ENCODE measurements at places on chromosomes 5 and 9.

DNA sequence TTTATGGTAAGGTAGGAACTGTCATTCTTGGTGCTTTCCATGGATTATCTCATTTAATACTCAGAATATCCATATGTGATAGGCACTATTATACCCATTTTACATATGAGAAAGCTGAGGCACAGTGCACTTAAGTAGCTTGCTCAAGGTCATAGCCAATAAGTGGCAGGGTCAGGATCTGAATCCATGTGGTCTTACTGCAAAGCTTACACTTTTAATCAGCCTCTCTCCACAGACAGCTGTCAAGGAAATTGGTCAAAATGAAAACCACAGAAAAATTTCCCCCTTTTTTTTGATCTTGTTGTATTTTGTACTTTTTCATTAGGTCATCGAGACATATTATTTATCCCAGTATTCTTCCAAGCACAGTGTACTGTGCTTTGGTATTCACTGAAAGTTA is 78.5 kb downstream of the ERCC6L2 start:
- no peak for DNase-seq

GRCh38 chr9:78654324-78654723 is 357.4 kb downstream of the PSAT1 start:
- DNase-seq: no peak

DNA sequence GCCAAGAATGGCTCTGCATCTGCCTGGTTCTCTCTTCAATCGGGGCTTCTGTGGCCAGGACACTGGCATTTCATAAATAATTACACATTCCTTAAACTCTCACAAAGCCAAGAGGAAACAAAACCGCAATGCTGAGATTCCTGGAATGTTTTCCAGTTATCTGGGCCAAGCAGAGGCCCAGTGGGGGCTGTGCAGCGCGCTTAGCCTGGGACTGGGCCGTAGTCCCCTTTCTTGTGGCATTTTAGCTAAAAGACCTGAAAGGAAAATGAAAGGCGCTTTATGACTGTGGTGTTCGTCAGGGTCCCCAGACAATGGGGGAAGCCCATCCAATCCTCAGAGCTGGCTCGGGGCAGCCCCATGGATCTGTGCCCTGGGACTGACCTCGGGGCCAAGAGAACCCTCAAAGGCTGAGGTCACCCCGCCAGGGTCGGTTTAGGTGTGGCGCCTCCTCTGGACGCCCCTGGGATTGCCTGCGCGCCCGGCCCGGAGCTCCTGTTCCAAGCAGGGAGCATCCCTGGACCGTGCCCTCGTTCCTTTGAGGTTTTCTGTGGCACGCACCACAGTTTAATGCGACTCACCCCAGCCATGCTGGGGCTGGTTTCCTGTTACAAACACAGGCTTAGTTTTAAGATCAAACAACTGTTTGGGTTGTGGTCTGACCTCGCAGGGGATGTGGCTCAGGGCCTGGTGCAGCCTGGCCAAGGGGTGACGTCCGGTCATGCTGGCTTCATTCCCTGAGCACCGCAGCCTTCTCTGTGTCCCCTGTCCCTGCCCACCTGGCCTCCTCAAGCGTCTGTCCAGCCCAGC is 51.5 kb upstream of the NKD2 start:
- DNase-seq: peak; percentile 23

DNA sequence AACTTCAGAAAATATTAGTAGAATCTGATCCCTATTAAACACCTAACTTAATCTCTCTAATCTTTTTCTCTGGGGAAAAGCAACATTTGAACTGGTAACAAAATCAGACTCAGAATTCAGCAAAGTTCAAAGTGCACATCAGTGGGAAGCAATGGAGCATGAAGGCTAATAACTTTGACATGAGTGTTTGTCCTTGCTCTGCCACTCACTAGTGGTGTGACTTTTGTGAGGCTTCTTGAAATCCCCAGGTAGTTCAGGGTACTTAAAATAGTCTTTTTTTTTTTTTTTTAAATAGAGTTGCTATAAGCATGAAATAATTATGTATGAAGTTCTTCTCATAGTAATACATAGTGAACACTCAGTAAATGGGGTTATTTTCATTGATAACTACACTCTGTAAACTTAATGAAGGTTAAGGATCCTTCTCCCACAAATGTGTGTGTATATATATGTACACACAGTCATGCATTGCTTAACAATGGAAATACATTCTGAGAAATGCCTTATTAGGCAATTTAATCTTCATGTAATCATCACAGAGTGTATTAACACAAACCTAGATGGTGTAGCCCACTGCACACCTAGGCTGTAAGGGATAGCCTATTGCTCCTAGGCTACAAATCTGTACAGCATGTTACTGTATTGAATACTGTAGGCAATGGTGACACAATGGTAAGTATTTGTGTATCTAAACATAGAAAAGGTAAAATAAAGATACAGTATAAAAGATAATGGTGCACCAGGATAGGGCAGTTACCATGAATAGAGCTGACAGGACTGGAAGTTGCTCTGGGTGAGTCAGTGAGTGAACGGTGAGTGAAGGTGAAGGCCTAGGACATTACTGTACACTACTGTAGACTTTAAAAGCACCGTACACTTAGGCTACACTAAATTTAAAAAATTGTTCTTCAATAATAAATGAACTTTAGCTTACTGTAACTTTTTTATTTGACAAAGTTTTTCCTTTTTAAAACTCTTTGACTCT is 73.3 kb upstream of the HMHB1 start:
- no peak for DNase-seq

DNA sequence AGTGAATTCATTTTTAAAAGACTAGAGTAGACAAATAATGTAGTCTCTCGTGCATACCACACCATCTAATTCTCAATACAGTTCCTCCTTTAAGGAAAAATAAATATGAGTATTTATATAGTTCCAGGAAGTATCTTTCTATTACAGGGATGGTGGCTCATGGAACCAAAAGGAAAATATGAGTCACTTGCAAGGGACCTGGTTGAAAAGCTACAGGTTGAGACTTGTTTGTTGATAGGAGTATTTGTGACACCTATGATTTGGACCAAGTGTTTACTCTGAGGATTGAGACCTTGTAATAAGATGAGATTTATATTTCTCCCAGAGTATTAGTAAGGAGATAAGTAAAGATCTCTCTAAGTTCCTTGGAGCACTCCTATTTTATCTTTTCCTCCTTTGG is 67.4 kb downstream of the CDO1 start:
- DNase-seq: no peak

GRCh38 chr9:93303258-93303771 is 119.4 kb downstream of the WNK2 start:
- no peak for DNase-seq

DNA sequence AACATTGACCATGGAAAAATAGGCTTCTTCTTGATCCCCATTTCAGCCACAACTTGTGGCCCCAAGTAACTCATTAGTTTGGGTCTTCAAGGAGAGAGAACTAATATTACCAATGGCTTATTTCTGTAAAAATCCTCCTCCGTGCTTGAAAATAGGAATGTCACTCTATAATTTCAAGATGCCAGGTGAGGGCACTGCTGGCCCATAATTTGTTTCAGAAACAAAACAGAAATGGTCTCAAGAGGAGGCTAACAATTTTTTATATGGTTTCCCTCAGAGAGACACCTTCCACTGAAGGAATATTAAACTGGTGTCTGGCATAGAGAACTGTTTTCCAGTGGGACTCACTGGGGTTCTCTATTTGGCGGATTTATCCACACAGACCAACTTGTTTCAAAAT is 437.0 kb upstream of the TRPC7 start:
- no peak for DNase-seq

GRCh38 chr9:98168941-98169488 is 23.4 kb downstream of the CORO2A start:
- peak; percentile 17 for DNase-seq

DNA sequence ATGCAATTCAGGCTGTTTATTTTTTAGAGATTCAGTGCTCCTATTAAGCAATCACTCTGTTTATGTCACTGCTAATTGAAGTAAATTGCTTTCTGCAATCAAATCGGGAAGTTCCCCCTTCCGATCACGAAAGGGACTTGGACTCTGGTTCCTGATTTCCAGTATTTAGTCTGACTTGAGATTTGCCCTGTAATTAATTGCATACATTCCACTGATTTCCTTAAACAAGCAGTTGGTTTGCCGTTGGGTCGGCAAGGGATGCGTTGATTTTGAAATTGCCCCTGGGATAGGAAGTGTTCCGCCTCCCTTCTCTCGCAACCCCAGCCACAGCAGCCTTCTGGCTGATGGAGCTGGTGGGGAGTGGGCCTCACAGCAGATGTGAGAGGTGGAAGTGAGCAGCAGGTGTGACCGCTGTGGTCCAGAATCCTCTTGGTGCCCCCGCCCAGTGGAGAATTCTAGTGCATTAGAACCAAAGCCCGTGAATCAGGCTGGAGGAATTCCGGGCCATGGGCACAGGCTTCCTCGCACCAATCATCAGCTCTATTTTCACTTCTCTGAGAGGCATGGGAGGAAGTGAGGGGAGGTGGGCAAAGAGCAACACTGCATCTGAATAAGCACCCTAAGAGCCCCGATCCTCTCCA is 102.5 kb downstream of the SPRY4 start:
- DNase-seq: no peak

GRCh38 chr5:1058988-1059883 is 50.6 kb downstream of the NKD2 start:
- no peak for DNase-seq

Measured in activated CD4-positive, alpha-beta T cell treated with anti-CD3 and anti-CD28 coated beads for 24 hours (primary cell).